ENCODE measurements at places on chromosomes 5 and 9.

GRCh38 chr5:78335976-78336375, 24.4 kb upstream of the SCAMP1 start:
- no peak for DNase-seq

GRCh38 chr5:61280205-61280604, 51.9 kb upstream of the ZSWIM6 start:
- DNase-seq: no peak

DNA sequence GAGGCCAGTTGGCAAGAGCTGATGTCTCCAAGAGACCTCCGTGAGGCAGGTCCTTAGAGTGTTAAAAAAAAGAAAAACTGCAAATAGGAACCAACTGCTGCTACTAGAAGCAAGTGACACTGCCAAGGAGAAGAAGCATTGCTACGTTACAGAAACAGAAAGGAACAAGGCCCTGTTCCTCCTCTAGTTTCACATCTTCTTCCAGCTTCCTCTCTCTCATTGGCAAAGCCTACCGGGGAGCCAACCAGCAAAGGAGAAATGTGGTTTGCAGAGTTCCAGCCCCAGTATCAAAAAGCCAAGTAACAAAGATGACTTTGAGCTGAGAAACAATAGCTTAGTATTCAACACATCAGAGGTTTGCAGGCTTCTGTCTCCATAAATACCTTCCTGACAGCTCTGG, 145.9 kb downstream of the PRELID2 start:
- DNase-seq: no peak

GRCh38 chr9:134358026-134358661, 31.9 kb downstream of the RXRA start:
- DNase-seq: no peak

GRCh38 chr5:41418220-41419031, 92.0 kb downstream of the PLCXD3 start:
- DNase-seq: peak; percentile 38

DNA sequence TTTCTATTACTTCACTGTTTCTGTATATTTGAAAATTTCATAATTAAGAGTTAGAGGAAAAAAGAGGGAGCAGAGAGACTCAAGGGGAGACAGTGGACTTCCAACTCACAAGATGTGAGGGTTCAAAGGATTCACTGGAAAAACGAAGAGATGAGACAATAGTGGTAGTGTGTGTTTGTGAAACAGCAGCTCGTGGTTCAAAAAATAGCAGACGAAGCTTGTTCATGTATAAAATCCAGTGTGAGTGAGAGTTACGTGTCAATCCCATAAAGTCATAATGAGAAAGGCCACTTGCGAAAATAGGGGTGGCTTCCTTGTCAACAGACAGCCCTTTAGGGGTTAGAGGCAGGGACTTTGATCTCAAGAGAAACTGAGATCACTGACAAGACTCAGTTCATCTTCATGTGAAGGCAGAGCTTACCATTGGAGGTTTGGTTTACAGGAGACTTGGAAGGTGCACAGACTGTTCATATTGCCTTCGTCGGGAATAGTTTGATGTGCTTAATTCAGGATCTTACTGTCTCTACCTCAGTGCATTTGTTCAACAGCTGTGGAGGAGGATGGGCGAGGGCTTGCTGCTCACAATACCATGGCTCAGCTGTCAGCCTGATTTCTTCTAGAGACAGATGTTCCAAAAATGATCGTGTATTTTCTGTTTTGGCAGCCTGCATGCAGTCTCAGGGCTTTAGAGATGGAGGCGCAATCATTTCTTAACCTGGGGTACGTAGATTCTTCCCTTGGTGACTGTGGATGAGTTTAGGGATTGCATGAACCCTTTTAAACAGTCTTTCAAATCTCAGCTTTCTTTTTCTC, 105.7 kb upstream of the KLF9 start:
- DNase-seq: no peak

DNA sequence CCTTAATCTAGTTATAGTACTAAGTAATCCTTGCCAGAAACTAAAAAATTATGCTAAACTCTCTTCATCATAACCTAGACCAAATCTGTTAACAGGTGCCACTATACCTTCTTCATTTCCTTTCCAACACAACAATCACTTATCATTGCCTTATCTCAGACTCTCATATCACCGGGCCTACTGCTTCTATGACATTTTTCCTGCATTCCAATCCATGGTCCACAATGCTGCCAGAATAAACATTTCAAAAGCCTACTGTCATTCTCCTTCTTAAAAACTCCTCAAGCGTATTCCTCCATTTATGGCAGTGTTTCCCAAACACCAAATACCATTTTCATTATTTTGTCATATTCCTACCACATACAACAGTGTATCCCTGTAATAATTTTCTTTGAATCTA, 6.5 kb downstream of the PPP6C start:
- DNase-seq: no peak

- peak; percentile 24 for DNase-seq
These were observed 8.4 kb upstream of the SETD9 start for GRCh38 chr5:56900858-56901578.

DNA sequence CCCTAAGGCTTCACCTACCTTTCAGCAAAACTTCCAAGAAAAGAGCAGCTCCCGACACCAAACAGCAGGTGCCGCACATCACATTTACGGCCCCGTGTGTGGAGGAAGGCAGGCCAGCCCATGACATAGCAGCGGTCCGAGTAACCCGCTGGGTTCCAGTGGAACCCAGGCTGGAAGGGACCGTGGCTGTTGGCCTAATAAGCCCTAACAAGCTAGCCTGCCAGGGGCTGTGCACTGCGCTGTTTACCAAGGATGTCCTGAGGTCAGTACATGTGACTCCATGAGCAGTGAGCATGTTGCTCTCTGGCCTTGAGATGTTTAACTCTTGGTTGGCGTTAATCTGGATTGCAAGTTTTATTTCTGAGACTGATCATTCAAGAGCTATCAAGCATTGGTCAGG, 131.5 kb downstream of the FSTL4 start:
- no peak for DNase-seq

- DNase-seq: no peak
These were observed 687.3 kb upstream of the ST8SIA4 start for GRCh38 chr5:101590384-101590783.

DNA sequence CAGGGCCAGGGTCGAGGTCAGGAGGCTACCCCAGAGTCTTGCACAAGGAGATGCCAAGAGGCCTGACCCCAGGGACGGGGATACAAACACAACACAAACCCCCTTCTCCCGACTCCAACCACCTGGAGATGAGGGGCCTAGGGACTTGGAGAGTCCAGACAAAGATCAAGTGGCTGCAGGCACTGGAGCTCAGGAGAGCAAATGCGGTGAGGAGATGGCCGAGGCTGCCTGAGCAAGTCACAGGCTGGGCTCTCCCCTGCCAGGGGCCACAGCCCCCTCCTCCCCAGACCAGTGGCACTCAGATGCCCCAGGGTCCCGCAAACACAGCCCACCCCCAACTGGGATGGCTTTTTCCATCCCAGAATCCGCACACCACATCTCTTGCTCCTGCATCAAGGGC, 15.8 kb downstream of the SH3GLB2 start:
- no peak for DNase-seq

- DNase-seq: no peak
These were observed 35.2 kb downstream of the RAI14 start for GRCh38 chr5:34691326-34691725.

- peak; percentile 45 for DNase-seq
These were observed 119.9 kb downstream of the KCNIP1 start for GRCh38 chr5:170623576-170624181.

- DNase-seq: no peak
These were observed 178.9 kb downstream of the SEMA6A start for GRCh38 chr5:116395631-116396203.

- DNase-seq: no peak
These were observed 145.9 kb downstream of the YIPF5 start for GRCh38 chr5:144024545-144024944.

DNA sequence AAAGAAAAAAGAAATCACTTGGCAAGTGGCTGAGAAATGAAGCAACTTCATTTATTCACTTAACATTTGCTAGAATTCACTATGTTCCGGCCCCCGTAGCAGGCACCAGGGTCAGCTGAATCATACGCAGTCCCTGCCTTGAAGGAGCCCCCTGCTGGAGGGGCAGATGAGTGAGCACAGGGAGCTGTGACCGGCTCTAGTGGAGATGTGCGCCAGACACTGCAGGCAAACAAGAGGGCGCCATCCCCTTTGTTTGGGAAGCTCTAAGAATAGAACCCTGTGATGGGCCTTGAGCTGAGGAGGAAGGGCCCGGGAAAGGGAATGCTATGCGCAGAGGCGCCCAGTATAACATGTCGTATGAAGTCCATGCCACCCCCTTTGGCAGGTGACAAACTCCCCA, 20.2 kb upstream of the RPL26L1 start:
- DNase-seq: no peak

DNA sequence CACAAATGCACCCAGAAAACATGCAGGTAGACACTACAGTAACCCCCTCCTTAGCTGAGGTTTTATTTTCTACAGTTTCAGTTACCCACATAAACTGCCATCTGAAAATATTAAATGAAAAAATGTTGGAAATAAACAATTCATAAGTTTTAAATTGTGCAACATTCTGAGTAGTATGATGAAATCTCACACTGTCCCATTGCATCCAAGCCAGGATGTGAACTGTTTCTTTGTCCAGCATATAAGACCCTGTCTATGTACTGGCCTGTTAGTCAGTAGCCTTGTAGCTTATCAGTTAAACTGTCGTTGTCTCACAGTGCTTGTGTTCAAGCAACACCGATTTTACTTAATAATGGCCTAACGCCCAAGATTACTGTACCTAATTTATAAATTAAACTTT, 630.5 kb downstream of the ANXA1 start:
- DNase-seq: no peak

- DNase-seq: no peak
These were observed 9.5 kb upstream of the WDR5 start for GRCh38 chr9:134126373-134126772.

- no peak for DNase-seq
These were observed 114.2 kb downstream of the PHF2 start for GRCh38 chr9:93690618-93691017.

DNA sequence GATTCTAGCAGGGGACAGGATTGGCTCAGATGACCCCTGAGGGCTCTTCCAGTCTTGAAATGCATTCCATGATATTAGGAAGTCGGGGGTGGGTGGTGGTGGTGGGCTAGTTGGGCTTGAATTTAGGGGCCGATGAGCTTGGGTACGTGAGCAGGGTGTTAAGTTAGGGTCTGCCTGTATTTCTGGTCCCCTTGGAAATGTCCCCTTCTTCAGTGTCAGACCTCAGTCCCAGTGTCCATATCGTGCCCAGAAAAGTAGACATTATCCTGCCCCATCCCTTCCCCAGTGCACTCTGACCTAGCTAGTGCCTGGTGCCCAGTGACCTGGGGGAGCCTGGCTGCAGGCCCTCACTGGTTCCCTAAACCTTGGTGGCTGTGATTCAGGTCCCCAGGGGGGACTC, 2.9 kb upstream of the MYOZ3 start:
- DNase-seq: no peak

DNA sequence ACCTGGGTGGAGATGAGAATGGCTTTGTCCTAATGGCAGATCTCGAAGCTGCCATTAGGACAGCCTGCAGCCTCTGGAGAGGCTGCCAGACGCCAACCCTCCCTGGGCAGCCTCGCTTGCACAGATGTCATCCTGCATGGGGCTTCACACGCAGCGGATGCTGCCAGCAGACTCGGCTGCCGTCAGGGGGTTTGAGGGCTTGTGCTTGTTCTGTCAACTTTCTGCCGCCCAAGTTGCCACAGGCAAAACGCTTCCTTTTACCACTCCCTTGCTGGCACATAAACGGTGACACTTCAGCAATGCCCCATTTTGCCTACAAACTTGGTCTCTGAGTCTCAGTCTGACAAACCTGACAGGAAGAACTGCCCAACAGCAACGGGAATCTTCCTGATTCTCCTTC, 24.7 kb downstream of the DAP start:
- no peak for DNase-seq

GRCh38 chr5:160183075-160183474, 46.2 kb upstream of the FABP6 start:
- DNase-seq: peak; percentile 60

DNA sequence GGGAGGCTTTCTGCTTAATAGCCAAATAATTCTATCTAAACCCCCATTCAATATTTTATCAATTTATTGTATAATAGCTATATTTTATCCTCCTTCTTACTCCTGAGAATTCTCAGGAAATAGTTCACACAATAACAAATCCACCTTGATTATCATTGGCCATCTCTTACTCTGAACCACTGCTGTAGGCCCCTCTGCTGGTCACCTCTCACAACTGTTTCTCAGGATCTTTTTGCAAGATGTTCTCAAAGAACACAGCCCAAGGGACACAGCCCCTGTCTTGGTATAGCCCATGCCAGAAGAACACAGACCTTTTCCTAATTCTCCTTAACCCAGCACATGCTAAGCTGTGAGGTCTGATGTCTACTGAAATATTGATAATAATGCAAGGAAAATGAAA, 74.9 kb upstream of the HTR4 start:
- DNase-seq: no peak

DNA sequence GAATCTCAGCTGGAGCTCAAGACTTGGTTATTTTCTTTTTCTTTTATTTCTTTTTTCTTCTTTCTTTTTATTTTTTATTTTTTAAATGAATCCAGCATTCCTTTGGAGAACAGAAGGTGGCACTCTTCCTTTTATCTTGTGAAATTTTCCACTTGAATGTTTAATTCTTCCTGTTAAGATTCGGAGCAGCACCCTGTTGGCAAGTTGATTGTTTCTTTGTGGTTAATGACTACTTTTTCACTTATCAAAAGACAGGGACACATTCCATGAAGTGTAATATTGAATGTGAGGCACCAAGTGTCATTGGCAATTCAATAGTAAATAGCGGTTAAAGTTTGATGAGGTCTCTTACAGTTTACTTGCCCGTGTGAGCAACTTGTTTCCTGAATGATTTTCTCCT, 240.5 kb upstream of the CHD1 start:
- no peak for DNase-seq

GRCh38 chr5:132369007-132369473, 470 bp upstream of the SLC22A5 start:
- no peak for DNase-seq

DNA sequence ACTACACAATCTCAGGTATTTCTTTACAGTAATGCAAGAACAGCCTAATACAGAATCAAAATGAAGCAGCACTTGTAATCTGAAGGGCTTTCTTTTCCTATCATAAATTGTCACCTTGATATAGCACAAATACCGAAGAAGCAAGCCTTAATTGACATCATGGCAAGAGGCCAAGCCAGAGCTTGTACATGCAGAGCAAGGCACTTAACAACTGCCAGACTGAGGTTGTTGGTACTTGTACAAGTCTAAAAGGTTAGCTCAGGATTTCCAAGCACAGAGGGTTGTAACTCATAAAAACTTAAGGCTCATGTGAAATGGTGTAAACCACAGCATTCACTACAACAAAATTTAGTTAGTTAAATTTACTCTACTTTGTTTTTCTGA, 158.8 kb upstream of the SPEF2 start:
- no peak for DNase-seq

GRCh38 chr9:121699571-121700164, 48.2 kb downstream of the DAB2IP start:
- DNase-seq: peak; percentile 61

GRCh38 chr5:79147076-79147475, 35.5 kb downstream of the BHMT start:
- DNase-seq: no peak
